ENCODE measurements at places on chromosomes 7 and 10.
A peak's percentile ranks its signal among the peaks of the same experiment; 100 is the strongest.

GRCh38 chr7:132486274-132486610 lies 90.0 kb downstream of the PLXNA4 start:
- no peak for DNase-seq

- no peak for DNase-seq
Measured at GRCh38 chr7:27897001-27897400, 157.0 kb downstream of the TAX1BP1 start.

DNA sequence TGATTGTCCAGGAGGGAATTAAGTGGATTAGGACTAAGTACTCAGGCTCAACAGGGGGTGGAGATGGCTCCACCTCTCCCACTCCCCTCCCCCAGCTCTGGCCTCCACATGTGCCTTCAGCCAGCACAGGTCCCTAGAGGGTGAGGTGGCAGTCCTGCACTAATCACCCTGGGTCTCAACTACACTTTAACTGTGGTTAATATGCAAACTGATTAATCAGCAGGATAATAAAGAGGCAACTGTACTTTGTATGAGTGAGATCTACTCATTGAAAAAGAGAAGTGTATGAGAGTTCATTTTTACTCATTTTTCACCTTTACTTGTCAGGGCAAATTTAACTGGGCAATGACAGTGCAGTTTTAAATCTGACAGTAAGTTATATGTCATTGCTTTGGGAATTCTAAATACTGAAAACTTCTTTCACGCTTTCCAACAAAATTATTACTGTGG lies 223.8 kb upstream of the CCDC6 start:
- DNase-seq = no peak

- no peak for DNase-seq
Measured at GRCh38 chr7:111043561-111043960, 47.4 kb upstream of the LRRN3 start.

- no peak for DNase-seq
Measured at GRCh38 chr10:23522345-23522744, 83.5 kb downstream of the OTUD1 start.

DNA sequence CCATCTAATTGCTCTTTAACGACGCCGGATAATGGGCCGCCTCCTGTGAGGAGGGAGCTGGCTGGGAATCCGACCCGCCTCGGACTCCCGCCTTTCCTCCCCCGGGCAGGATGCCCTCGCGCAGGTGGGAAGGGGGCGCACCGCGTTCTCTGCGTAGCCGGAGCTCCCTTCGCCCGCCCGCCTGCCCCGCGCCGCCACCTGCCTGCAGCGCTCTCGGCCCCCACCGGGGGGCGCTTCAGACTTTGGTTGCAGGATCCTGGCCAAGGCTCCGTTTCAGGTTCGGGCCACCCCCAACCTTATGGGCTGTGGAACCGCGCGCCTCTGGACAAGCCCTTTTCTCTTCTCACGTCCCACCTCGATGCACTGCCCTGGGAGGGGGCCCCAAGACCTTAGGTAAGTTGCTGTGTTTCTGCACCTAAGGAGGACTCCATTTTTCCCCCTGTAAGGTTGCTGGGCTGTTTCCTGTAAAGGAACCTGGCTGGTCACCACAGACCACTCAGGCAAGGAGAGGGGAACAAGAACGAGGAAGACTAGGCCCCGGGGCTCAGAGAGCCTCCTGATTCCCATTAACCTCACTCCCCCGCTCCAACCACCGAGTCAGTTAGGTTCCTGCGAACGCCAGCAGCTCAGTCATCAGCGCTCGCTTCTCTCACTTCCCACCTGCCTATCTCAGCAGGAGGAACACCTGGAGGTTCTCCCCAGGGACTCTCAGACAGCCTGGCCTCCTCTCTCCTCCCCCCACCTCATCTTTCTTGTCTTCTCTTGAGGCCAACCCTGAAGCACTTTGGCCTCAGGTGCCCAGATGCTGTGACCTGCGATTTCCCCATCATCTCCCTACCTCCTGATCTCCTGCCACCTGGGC lies 11.3 kb upstream of the KAZALD1 start:
- DNase-seq = peak; percentile 68

- DNase-seq = no peak
Measured at GRCh38 chr10:22580711-22581110, 133.7 kb downstream of the PIP4K2A start.

GRCh38 chr10:43120116-43120928 lies 17.9 kb upstream of the CSGALNACT2 start:
- DNase-seq = no peak

DNA sequence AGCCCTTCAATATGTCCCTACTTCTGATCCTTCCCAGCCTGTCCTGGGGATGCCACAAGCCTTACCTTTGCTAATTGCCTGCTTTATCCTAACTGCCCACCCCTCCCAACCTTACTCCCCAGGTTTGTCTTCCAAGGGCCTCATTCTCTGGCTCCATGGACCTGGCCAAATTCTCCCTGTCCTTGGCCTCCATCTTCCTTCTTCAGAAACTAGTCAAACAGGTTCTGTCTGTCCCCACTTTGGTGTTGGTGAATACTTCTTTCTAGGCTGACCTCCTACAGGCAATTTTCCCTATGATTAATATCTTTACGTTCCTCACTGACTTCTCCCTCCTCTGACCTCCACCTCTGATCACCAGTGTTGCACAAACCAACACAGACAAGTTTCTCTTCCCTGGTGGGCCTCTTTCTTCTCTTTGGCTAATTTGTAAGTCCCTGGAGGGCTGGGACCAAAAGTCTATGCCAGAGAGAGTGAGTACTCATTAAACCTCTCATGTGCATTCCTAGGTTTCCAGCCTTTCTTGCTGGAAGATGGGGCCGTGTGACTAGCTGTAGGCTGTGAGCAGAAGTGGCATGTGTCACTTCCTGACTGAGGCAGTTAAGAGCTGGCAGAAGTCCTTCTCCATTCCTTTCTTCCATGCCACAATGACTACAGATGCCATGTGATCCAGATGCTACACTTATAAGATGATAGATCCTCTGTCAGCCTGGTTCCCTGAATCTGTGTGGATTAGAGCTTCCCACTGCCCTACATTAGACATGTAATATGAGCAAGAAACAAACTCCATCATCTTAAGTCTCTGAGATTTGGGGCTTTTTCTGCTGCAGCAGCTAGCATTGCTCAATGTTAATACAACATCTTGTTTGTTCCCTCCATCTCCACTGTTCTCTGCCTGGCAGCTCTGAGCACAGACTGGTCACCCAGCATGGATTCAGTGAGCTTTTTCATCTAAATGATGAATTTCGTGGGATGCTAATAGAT lies 382.7 kb downstream of the RPS24 start:
- no peak for DNase-seq

GRCh38 chr10:61594430-61594829 lies 68.3 kb upstream of the CABCOCO1 start:
- DNase-seq = no peak

- DNase-seq = no peak
Measured at GRCh38 chr7:130649004-130649790, 19.4 kb downstream of the COPG2 start.

DNA sequence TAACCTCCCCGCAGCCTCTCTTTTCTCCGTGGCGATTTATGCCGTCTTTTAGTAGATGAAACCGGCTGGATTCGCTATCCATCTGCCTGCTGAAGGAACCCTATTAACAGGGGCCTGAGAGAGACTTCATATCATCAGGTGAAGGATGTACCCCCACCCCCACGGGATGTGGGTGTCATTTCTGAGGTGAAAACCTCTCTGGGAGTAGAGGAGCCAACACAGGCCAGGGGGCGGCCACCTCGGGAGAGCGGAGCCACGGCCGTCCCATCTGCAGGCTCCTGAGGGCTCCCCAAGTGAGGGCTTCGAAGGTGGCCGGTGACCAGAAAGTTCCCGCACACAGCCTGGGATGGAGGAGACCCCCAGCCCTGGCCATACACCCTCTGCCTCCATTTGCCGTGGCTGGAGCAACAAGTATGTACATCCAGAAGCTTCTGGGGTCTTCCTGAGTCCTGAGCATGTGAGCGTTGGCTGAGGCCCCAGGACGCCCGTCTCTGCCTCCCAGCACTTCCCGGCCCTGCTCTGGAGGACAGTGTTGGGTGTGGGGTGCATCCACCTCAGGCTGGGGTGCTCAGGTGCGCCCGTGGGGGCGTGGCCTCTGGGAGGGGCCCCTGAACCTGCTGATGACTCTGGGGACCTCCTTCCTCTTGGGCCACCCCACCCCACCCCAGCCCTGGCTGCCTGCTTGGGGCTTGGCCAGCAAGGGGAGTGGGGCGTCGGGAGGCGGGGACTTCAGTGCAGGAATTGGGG lies 84.7 kb downstream of the NKX6-2 start:
- DNase-seq = no peak

DNA sequence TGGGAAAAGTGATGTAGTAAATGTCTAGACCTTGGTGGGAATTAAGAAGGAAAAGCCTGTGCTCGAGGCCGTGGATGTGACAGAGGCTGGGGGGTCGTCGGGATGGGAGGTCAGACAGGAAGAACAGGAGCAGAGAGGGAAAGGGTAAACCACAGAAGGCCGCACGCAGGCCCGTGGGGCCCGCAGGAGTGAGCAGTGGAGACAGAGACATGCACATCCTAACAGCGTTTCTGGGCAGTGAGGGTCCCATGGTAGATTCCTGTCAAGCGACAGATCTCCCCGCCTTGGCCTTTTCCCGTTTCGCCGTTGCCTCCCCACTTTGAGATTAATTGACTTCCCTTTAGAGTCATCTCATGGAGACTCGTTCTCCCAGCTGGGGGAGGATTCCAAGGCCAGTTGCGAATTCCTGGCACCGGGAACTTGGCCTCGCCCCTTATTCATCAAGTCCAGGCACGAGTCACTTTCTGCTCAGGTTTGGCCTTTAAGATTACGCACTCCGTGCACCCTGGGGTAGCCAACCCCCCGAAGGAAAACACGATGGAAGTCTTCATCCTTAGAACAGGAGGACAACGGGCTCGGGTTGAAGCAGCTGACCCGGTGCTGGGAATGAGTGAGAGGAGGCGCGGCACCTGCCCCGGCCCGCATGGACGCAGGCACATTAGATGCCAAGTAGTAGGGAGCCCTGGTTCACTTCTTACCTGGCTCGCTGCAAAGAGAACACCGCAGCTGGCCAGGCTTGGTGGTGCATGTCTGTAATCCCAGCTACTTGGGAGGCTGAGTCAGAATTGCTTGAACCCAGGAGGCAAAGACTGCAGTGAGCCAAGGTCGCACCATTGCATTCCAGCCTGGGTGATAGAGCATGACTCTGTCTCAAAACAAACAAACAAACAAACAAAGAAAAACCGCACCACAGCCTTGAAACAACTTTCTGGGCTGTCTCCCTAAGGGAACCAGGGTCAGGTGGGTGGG lies 315.2 kb upstream of the SHH start:
- DNase-seq = no peak

DNA sequence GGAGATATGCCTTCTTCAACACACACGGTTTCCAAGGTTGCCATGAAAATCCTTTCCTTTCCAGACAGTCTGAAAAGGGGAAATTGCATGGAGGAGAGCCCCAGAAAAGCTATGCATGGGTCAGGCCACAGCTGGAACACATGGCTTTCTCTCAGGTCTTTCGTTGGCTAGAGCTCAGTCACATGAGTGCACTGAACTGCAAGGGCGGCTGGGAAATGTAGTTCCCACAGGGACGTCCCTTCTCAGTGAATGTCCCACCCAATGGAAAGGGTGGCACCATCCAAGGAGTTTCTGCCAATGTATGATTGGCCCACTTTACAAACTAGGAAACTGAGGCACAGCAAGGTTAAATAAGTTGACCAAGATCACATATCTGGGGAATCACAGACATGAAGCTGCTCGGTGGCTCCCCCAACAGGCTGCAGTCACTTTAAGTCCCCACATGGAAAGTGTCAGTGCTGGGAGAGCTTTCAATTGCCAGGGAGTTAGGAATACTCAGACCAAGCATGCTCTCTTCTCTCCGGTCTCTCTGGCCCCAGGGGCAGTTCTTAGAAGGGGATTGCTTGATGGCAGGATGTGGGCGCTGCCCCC lies 571.3 kb downstream of the GLRX3 start:
- no peak for DNase-seq

GRCh38 chr10:30176182-30176581 lies 116.8 kb upstream of the JCAD start:
- DNase-seq = no peak

All from stimulated activated CD8-positive, alpha-beta memory T cell treated with anti-CD3 and anti-CD28 coated beads, Interleukin-4, amount 100 ng/mL, for 24 hours (primary cell).